SHP77 (cell line): ENCODE measurements at places on chromosomes 13 and 19.

GRCh38 chr13:114222461-114222968 is 12.2 kb upstream of the CDC16 start:
- peak; percentile 87 for DNase-seq

- no peak for DNase-seq
Measured at GRCh38 chr19:8615024-8615423, 4.5 kb upstream of the ADAMTS10 start.

DNA sequence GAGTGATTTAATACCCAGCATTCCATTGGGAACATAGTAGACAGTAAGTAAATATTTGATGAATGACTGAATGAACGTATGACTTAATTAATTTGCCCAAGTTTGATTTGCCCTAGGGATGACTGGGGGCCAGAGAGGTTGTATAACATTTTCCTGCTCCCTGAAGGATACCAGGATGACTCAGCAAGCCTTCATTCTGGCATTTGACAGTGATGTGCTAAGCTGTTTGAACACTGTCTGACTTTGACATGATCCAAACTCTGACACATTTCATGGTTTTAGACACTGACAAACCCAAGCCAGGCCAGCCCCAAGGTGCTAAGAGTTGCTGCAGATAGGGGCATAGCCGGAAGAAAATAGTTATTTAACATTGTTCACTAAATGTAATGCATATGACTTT is 53.4 kb upstream of the KLF12 start:
- DNase-seq, result no peak

GRCh38 chr13:109344552-109345157 is 441.7 kb downstream of the IRS2 start:
- no peak for DNase-seq

DNA sequence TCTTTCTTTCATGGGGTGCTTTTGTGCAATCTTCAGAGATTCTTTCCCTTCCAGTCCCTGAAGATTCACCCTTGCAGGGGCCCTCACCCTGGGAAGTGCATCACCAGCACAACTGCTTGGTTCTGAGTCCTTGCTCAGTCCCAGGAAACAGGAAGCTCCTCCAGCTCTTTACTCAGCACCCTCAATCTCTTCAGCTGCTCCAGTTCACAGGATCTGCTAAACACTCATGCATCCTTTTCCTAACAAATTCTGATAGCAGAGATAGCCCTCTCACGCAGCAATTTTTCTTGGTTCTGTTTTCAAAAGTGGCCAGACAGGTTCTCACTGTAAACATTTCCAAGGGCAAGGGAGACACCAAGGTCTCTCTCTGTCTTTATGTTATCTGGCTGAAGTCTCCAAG is 823.1 kb downstream of the LIG4 start:
- no peak for DNase-seq
